OCI-LY7 (cell line): ENCODE measurements at places on chromosomes 5 and 9. TPM values are rescaled to one million over a fixed set of nuclear protein-coding genes. Genes with fewer than 3 reads are reported as not detected.

DNA sequence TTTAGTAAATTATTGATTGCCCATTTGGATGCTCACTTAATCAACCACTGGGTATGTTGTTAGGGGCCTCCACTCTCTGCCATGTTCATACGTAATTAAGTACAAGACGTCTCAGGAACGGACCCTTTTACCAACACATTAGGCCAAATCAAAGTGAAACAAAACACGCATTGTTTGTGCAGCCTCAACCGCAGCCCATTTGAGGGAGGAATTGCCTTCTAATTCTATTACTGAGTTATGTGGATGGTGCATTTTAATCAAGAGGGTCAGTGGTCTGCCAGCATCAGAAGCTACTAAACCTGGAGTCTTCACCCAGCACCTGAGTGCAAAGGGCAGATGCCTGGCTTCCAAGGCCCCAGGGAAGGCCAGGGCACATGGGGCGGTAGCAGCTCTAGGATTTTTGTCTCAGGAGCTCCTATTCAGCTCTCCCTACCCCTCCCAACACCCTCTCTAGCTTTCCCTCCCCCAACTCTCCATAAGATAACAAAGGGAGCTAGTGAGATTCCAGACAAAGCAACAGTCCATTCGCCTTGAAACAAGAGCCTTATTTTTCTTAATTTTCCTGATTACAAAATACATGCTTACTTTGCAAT is 7.9 kb upstream of the MED27 start:
- DNase-seq = no peak

- DNase-seq = no peak
Observed at GRCh38 chr5:147532156-147532555, 22.3 kb upstream of the DPYSL3 start.

DNA sequence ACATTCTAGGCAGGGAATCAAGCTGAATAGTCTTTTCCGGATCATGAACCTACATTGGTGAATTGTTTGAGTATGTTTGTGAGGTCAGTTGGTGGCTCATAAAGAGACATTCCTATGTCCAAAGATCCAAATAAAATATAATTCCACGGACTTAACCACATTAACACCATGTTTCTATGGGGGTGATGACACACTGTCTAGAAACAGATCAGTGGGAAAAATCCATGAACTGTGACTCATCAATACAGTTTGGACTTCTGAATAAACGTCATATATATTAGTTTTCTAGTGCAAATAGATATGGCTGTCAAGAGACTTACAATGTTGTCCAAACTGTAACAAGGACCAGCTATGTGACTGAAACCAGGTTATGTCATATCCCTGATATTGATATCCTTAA is 509.9 kb upstream of the TYRP1 start:
- no peak for DNase-seq

- no peak for DNase-seq
Observed at GRCh38 chr9:87795178-87795577, 69.3 kb downstream of the CTSL start.

- DNase-seq = no peak
Observed at GRCh38 chr5:163106098-163106497, 331.3 kb upstream of the CCNG1 start.

- DNase-seq = no peak
Observed at GRCh38 chr5:128271859-128272464, 188.4 kb downstream of the SLC12A2 start.

GRCh38 chr9:137589441-137590122 is 730 bp downstream of the ZMYND19 start:
- DNase-seq = peak; percentile 52

DNA sequence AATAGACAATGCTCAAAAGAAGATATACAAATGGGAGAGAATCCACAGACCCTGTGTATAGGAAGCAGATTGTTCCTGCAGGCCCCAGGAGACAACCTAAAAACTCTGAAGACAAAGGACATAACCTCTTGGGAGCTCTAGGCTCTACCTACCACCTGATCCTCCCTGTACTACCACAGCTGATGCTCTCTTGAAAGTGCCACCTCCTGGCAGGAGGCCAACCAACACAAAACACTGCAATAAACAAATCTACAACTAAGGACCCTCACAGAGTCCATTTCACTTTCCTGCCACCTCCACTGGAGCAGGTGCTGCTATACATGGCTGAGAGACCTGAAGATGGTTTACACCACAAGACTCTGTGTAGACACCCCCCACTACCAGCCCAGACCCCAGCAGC is 49.0 kb downstream of the STARD4 start:
- DNase-seq = no peak

- no peak for DNase-seq
Observed at GRCh38 chr5:125257997-125258396, 511.6 kb upstream of the ZNF608 start.

DNA sequence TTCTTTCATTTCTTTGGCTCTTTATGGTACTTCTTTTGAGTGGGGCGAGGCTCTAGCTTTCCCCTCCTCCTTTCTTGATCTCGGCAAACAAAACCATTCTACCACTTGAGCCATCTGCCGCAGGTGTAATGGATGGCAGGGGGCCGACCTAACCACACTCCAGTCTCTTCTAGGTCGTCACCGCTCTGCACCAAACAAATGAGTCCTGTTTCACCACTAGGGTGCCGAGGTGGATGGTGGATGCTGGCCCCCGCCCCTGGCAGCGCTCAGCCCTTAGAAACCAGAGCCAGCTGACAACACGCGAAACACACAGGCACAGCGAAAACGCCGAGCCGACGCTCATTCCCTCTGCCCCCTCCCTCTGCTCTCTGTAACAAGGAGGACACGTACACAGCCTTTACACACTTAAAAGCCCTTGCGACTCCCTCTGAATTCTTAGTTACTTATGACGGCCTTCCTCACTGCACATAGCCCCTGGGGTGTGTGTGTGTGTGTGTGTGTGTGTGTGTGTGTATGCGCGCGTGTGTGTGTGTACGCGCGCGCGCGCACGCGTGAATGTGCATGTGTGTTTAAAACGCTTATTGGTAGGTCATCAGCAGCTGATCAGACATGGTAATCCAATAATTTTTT is 199.4 kb downstream of the MEF2C start:
- DNase-seq = no peak

DNA sequence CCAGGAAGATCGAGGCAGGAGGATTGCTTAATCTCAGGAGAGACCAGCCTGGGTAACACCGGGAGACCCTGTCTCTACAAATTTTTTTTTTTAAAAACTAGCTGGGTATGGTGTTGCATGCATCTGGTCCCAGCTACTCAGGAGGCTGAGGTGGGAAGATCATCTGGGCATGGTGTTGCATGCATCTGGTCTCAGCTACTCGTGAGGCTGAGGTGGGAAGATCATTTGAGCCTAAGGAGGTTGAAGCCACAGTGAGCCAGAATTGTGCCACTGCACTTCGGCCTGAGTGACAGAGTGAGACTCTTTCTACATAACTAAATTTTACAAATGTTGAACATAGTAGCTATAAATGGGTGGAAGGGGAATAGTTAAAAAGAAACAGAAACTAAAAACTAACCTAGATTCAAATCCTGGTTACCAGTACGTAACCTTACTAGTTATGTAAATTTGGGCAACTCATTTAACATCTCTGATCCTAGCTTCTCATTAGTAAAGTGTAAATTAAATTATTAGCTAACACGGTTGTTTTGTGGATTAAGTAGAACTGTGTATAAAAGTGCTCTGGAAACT is 41.7 kb downstream of the TMEM161B start:
- no peak for DNase-seq

DNA sequence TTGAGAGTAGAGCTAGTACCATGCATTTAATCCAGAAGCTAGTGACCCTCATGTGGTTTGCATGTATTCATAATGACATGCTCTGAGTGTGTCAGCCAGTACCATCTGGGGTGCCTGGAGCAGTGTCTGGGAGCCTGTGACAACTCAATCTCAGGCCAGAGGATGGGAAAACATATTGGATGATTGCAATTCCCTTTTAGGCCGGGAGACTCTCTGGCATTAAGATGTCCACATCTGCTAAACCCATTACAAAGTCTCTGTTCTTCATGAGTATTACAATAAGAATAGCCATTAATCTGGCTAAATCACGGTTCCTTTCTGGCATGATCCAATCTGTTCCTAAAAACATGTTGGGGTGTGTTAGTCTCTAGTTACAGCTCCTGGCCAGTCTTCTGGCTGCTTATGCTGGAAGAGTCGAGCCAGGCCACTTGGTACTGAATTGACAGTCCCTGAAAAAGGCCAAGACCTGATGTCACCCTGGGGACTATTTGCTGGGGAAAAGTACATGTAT is 475.7 kb downstream of the ENC1 start:
- no peak for DNase-seq

- no peak for DNase-seq
Observed at GRCh38 chr5:7644723-7645122, 206.2 kb downstream of the CFAP90 start.

GRCh38 chr9:97188545-97188944 is 118.9 kb upstream of the CCDC180 start:
- no peak for DNase-seq

DNA sequence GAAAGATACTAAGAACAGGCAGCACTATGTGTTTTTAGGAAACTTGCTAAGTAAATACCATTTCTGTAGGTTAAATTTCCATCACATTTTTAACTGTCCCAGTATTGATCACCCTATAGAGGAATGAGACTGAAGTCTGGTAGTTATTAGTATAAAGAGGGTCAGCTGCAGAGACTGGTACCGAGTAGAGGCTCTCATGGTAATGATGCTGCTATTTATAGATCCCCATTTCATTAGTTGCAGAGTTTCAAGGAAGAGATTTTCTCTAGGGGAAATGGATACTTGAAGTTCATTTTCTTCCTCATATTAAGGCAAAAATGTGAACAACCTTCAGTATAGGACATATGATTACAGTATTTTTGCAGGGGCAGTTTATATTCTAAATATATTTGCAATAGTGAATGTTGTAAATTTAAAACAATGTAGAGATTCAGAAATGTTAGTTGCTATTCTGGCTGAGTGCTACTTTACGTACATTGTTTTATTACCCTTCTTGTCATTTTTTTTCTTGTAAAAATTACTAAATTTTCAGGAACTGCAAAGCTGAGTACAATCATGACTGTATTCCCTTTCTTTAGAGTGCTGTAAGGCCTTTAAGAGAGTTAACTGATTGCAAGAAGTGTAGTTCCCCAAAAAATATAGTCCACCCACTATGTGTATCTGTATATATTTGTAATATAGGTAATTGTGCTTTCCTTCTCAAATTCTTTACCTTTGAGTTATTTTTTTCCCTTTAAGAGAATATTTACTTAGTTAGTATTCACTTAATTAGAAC is 14.7 kb downstream of the PBX3 start:
- no peak for DNase-seq

GRCh38 chr5:178143246-178143645 is 10.4 kb downstream of the NHP2 start:
- DNase-seq = no peak

DNA sequence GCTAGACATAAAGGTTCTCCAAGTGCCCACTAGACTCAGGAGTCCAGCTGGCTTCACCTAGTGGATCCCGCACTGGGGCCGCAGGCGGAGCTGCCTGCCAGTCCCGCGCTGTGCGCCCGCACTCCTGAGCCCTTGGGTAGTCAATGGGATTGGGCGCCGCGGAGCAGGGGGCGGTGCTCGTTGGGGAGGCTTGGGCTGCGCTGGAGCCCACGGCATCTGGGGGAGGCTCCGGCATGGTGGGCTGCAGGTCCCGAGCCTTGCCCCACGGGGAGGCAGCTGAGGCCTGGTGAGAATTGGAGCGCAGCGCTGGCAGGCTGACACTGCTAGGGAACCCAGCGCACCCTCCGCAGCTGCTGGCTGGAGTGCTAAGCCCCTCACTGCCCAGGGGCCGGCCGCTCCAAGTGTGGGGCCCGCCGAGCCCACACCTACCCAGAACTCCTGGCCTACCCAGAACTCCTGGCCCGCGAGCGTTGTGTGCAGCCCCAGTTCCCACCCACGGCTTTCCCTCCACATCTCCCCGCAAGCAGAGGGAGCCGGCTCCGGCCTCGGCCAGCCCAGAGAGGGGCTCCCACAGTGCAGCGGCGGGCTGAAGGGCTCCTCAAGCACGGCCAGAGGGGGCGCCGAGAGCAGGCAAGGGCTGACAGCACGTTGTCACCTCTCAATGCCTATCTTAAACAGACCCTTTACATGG is 260.7 kb upstream of the DMRT1 start:
- DNase-seq = no peak

- no peak for DNase-seq
Observed at GRCh38 chr5:80837679-80838078, 122.5 kb upstream of the RASGRF2 start.

GRCh38 chr5:175821790-175822211 is 49.6 kb upstream of the CPLX2 start:
- no peak for DNase-seq

- no peak for DNase-seq
Observed at GRCh38 chr9:34642679-34643078, 3.8 kb upstream of the GALT start.

GRCh38 chr5:174141398-174141797 is 95.9 kb downstream of the NSG2 start:
- no peak for DNase-seq

DNA sequence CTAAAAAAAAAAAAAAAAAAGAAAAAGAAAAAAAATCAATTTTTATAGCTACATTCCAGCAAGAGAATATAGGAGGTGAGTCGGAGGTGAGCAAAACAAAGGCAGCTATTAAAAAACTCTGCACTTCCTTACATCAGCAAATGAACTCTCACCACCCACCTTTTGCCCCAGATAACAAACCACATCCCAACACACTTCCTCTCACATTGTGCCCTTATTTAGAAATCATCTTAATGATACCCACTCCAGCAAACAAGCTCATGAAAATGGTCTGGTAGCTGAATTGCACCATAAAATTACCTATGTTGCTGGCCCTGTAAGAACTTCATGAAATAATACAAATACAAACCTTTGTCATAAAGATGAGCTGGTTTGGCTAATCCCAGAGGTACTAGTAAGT is 82.9 kb downstream of the CEMIP2 start:
- DNase-seq = no peak

GRCh38 chr5:99378443-99378842 is 449.6 kb upstream of the CHD1 start:
- no peak for DNase-seq

DNA sequence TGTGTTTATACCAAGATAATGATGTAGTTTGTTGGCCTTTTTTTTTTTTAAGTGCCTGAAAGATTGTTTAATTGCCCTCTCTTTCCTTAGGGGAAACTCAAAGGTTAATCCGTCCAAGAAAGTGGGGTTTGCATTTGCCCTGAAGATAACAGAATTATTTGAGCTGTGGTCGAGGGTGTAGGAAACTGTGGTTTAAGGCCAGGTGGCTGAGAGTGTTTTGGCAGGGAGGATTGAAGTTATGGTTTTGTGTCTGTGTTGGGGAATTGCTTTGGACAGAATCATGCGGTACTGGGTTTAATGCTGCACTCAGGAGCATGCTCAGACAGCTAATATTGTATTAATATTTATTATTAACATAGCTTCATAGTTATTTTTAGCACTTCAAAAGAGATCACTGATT is 509.8 kb downstream of the EBF1 start:
- peak; percentile 82 for DNase-seq

EPB41L4A gene
- not detected in 2 replicates for total RNA-seq

CDC14B gene
- 0.27 and 0.44 TPM in 2 replicates for total RNA-seq

AGXT2 gene
- not detected in 2 replicates for total RNA-seq

LAMC3 gene
- 2.0 and 2.2 TPM in 2 replicates for total RNA-seq

GRM6 gene
- total RNA-seq = not detected in 2 replicates

MPDZ gene
- not detected in 2 replicates for total RNA-seq

FOXD4 gene
- 2.2 and 2.3 TPM in 2 replicates for total RNA-seq

SLC6A18 gene
- total RNA-seq = not detected in 2 replicates

WDR5 gene
- total RNA-seq = 44.6 and 46.3 TPM in 2 replicates

SYK gene
- 175 and 201 TPM in 2 replicates for total RNA-seq
